ENCODE measurements at places on chromosomes 7 and 10.

DNA sequence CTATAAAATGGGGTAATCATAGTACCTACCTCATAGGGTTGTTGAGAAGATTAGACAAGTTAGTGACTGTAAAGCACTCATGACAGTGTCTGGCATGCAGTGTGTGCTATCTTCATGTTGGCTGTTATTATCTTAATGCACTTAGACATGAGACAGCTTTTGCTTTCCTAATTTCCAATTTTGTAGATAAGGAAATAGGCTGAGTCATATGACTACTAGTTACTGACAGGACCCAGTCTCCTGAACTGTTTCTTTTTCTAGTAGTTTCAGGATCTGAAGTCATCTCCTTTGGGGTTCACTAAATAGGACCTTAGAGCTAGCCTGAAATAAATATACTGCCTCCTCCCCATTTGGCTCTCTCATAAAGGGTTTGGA is 74.2 kb downstream of the SNX10 start:
- DNase-seq = no peak

GRCh38 chr7:46317256-46317655 is 396.2 kb upstream of the IGFBP3 start:
- no peak for DNase-seq

DNA sequence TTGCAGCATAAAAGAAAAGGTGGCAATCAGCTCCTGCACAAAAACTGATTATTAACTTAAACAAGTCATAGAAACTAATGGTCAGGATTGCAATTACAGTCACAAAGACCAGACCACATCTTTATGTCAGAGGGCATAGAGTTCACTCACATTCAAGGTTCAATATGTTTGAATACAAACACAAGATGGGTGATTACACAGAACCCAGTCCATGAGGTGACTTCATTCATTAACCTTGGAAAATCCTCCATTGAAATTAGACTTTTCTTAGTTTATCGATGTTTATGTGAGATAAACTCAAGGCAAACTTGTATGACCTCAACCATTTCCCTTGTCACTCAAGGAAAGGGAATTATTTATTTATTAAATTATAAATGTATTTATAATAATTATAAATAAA is 388.6 kb upstream of the LRRTM3 start:
- DNase-seq = no peak

GRCh38 chr10:86668297-86669165 is at the start of gene LDB3:
Gene LDB3 (plus strand): TSS chr10:86668511. CDS start chr10:86668692, 181 bp downstream.
- peak; percentile 53 for DNase-seq

DNA sequence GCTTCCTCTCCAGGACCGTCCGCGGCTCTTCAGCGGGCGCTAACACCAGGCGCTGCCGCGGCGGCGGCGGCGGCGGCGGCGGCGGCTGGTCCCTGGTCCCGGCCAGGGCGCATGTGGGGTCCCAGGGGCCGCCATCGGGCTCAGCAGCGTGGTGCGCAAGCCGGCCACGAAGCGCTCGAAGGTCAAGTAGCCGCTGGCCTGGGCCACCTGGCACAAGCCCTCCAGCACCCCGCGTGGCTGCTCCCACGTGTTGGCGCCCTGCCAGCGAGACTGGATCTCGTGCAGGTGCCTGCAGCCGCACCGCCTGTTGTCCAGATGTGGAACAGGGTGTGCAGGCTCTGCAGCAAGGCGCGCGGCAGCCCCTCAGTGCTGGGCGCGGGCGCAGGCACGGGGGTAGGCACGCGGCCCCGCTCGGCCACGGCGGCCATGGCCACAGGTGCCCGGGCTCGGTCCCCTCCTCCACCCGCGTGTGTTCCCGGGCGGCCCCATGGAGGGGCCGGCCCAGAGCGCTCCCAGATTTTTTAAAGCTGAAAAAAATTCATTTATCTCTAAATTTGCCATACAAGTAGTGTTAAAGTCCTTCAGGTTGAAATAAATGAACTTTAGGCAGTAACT is 884.2 kb upstream of the ZNF722 start:
- DNase-seq = no peak

GRCh38 chr10:131311402-131311660 is 190 bp downstream of the TCERG1L start:
- DNase-seq = no peak

DNA sequence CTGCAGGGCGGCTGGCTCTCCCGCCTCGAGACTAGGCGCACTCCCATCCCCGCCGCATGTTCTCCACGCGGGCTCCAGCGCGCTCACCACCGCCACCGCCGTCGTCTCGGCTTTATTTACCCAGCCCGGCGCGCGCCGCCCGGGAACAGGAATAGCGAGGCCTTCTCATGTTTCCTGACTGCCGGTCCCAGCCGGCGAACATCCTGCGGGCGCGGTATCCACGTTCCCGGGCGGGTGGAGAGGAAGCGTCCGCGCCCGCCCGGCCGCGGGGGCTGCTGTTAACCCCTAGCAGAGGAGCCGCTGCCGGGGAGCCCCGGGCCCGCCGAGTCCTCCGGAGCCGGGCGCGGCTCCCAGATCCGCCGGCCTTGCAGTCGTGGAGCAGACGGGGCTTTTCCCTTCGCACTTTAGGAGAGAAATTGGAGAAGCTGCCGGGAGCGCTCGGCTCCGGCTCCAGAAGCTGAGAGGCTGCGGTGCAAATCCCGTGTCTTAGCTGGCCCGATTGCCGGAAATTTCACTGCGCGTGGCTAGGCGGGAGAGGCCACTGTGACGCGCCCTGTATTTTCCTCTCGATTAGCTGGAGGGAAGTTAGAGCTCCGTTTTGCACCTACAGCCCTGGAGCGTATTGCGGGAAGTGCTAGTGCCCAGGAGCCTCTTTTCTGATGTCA is at the start of gene MKX:
Gene MKX (minus strand): TSS at position 88 of the 665 bp plus-strand sequence. CDS start 2,404 bp downstream, outside the sequence.
- DNase-seq = peak; percentile 89

DNA sequence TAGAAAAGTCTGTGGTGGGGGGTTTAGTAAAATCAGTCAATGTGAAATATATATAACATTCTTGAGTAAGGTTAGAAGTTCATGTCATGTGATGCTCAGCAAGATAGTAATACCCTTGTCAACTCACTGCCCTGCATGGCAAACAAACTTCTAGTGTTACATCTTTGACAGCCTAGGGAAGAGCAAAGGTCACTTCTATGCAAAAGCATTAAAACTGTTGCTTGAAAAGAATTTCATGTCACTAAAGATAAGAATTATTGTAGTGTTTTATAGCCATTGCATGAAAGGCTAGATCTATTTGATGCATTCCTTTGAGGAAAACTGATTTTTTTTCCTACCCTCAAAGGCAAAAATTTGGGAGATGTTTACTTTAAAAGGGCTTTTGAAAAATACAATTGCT is 176.0 kb downstream of the SKAP2 start:
- no peak for DNase-seq

DNA sequence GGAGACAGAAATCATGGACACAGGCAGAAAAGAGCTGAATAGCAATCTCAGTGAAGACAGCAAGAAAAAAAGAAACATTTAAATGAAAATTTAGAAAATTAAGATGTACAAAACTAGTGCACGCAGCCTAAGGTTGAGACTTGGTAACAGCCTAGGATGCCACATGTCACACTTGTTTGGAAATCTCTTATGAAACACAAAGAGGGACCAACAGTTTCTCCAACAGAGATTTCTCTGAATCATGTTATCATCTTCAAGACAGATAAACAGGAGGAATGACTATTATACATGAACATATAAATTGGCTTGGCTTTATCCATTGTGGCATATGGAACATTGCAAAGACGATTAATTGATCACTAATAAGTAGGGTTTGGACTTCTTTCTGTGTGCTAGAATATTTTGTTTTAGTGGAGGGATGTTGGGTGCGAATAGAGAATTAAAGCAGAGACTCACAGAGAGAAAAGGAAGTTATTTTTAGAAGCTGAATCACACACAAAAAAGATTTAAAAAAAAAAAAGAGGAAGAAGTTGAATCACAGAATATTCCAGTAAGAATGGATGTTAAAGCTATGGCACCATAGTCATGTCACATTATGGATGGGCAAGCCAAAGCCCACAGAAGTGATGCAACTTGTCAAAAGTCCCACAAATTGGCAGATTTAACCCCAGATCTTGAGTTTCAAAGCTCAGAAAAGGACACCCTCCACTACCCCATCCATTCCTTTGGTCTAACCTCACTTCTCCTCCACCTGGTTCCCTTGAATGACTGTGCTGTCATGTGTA is 91.6 kb downstream of the MYOF start:
- no peak for DNase-seq

DNA sequence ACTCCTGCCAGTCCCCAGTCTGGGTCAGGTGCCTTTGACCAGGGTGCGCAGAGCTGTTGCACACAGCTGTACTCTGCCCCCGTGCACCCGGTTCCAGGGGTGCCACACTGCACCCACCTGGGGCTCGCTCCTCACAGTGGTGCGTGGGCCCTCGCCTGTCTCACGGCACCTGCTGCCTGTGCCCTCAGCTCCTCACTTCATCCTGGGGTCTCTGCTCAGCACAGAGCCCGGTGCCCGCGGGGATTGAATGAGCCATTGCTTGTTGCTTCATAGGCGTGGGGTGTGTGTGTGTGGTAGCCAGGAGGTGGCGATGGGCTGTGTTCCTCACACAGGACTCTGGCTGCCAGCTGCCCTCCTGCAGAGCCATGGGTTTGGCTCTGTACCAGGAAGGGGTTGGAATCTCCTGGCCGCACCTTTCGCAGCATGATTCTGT is 18.5 kb downstream of the EIF3B start:
- no peak for DNase-seq
